ENCODE measurements at places on chromosomes 16 and 17.

GRCh38 chr17:60356940-60357339 is 35.0 kb downstream of the USP32 start:
- DNase-seq: no peak

DNA sequence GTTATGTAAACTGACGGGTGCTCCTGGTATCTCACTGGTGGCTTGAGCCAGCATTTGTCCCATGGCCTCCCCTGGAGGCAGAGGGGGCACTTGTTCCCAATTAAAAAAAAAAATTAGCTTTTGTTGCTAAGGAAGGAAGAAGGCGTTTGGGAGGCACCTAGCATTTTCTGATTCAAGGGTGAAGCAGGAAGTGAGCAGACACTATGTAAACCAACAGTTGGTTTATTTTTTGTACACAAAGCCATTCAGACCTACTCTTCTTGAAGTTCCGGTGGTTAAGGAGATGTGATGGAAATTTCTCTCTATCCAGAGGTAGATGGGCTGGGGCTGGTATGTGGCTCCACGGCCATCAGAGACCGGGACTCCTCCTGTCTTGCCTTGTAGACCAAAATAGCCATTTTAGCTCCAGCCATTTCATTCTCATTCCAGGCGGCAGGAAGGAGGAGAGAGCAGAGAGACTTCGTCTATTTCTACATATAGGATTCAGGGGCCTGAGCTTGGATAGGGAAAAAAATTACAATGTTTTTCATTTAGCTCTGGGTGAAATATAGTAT is 103.0 kb downstream of the SNX29 start:
- DNase-seq: no peak

DNA sequence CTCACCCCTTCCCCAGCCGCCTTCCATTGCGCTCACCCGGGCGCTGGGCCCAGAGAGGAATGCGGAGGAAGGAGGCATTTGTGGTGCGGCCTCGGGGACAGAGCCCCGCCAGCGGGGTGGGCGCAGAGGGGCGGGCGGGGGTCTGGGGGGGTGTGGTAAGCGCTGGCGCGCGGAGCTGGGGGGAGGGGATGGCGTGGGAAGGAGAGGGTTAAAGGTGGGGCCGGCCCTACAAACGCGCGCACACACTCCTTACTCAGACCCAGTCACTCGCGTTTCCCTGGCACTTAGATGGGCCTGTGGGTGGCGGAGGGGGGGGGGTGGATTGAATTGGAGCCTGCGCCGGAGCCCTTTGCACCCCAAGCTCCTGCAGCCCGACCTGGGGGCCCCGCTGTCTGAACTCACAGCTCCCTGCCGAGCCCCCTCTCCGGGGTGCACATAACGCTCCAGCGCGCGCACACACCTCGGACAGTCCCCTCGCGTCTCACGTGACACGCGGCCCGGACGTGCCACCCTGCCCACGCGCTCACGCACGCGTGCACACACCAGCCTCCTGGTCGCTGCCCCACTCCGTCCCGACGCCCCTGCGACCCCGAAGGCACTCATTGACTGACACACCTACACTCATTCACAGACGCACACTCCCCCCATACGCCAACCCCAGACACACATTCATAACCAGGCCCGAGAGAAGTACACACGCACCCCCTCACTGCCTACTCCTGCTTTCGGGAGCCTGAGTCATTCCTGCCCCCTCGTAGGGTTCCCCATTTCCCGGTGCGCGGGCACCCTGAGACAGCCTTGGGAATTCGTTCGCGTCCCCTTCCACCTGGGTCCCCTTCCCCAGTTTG is 844 bp downstream of the TBKBP1 start:
- DNase-seq: peak; percentile 43

- DNase-seq: no peak
Observed at GRCh38 chr17:1136748-1137147, 43.0 kb downstream of the ABR start.

DNA sequence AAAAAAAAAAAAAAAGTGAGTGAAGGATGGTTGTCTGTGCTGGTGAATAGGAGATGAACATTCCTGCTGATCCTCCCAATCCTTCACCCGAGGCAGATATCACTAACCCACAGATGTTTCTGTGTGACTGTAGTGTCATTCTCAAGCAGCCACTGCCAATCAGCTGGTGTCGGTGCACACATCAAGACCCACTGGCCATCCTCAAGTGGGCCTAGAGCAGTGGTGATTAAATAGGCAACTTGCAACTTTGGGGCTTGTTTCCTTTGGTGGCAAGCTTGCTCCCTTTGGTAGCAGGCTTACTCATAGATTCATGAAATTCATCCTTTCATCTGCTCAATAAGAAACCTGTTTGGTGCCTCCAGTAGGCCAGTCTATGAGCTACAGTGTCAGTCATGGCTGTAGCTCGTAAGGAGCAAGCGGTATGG is 51.1 kb upstream of the LGALS9 start:
- no peak for DNase-seq

DNA sequence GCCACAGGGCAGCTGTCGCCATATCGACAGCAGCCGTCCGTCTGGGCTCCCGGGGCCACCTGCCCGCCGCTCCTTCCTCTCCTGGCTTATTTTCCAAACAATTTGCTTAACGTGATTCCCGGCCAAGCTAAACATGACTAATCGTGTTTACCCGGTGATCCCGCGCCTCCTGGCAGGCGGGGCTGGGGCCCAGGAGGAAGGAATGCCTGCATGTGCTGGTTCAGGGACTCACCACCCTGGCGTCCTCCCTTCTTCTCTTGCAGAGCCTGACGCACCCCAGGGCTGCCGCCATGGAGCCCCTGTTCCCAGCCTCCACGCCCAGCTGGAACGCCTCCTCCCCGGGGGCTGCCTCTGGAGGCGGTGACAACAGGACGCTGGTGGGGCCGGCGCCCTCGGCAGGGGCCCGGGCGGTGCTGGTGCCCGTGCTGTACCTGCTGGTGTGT is 6.1 kb downstream of the SSTR5 start:
- DNase-seq: peak; percentile 26

DNA sequence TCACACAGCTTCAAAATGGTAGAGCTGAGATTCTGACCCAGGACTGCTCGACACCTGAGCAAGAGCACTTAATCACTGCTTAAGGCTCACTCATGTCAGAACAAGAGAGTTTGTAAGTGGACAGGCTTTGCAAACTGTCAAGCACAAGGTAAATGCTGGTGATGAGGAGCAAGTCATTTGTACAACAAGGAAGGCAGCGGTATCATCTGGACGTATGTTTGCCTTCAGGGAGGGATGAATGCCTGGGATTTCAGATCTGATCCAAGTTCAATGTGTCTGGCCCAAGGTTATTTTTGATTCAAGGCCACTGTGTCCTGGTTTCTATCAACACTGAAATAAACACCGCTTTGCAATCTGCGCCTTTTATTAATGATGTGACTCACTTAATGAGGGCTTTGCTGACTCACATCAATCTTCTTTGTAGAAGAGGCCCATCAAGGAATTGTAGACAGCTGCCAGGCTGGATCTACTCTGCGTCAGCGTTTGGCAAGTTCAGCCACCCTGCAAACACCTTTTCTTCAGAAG is 174.4 kb upstream of the HS3ST3A1 start:
- no peak for DNase-seq

GRCh38 chr17:27529230-27529796 is 73.1 kb downstream of the KSR1 start:
- DNase-seq: no peak

DNA sequence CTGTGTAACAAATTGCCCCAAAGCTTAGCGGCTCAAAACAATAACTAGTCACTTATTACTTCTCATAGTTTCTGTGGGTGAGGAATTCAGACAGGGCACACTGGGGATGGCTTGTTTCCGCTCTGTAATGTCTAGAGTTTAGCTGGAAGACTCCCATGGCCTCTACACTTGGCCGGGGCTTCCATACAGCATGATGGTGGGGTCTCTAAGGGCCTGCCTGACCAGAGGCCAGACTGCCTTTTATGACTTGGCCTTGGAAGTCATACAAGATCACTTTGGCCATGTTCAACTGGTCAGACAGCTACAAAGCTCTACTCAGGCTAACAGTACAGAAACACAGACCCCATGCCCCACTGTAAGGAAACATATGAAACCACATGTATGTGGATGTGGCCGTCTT is 8.2 kb downstream of the GLP2R start:
- no peak for DNase-seq

DNA sequence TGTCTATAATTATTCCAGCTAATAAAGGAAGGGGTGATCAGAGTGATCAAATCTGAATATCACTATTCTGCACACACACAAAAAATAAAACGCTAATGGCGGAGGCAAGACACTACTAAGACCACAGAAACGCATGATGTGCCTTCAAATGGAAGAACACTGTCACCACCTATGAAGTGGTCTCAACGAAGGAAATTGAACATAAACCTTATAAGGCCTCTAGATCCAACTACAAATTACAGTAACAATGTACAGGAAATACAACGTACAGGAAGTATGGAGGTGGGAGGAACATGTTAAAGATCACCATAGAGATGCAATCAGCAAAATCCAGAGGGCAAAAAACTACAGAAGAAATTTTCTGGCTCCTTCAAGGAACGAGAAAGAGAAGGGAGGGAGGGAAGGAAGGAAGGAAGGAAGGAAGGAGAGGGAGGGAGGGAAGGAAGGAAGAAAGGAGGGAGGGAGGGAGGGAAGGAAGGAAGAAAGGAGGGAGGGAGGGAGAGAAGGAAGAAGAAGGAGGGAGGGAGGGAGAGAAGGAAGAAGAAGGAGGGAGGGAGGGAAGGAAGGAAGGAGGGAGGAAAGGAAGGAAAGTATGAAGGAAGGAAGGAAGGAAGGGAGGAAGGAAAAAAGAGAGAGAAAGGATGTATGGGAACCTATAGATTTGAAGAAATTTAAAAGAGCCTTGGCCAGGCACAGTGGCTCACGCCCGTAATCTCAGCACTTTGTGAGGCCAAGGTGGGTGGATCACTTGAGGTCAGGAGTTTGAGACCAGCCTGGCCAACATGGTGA is 3.1 kb upstream of the SGCA start:
- no peak for DNase-seq

GRCh38 chr17:17448076-17448475 is 28.7 kb upstream of the MED9 start:
- no peak for DNase-seq

DNA sequence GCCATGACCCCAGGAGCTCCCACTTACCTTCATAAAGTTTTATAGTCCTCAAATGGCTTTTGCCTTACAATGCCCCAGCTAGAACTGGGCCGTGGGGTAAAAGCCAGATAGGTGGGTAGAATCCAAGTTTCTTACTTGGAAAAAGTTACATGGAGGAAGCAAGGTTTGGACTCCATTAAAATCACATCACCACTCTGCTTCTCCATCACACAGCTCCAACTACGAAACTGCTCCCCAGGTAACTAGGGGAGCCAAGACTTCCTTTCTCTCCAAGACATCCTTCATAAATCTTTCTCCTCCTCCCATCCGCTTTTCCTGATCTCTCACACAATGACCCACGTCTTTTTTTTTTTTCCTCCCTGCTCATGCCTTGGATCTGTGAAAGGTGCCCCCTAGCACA is 130.8 kb upstream of the RCVRN start:
- DNase-seq: no peak

DNA sequence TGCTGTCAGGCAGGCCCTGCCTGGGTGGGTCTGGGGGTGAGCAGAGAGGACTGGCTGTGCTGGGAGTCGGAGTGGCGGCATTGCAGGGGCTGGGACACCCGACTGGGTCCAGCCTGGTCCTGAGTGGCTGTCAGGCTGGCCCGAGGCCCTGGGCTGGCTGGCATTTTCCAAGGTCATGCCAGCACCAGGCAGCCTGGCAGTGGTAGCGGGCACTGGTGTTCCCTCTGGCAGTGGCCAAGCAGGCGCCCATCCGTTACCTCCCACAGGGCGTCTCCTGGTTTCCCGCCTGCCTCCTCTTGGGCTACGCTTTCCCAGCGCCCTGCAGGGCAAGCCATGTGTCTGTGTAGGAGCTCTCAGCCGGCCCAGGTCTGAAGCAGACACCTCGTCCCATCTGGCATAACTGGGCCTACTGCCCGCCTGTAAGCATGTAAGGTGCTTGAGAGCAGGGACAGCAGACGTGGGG is 5.7 kb upstream of the PKMYT1 start:
- no peak for DNase-seq

- no peak for DNase-seq
Observed at GRCh38 chr16:65224994-65225393, 103.1 kb upstream of the CDH11 start.

GRCh38 chr16:65845466-65846209 is 520.9 kb upstream of the CDH5 start:
- peak; percentile 55 for DNase-seq

GRCh38 chr17:45339646-45340605 is 23.1 kb upstream of the MAP3K14 start:
- no peak for DNase-seq

DNA sequence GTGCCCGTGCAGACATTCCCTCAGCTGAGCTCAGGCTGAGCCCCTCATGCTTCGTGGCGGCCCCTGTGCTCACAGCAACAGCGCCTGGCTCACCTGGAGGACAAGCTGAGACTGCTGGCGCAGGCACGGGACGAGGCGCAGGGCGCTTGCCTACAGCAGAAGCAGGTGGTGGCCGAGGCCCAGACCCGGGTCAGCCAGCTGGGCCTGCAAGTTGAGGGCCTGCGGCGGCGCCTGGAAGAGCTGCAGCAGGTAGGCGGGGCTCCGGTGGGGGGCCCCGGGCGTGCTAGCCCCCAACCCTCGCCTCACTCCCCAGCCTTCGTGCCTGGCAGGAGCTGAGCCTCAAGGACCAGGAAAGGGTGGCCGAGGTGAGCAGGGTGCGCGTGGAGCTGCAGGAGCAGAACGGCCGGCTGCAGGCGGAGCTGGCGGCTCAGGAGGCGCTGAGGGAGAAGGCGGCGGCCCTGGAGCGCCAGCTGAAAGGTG is 1.4 kb upstream of the RAC3 start:
- DNase-seq: no peak

- DNase-seq: no peak
Observed at GRCh38 chr16:81530296-81530721, 85.7 kb downstream of the CMIP start.

DNA sequence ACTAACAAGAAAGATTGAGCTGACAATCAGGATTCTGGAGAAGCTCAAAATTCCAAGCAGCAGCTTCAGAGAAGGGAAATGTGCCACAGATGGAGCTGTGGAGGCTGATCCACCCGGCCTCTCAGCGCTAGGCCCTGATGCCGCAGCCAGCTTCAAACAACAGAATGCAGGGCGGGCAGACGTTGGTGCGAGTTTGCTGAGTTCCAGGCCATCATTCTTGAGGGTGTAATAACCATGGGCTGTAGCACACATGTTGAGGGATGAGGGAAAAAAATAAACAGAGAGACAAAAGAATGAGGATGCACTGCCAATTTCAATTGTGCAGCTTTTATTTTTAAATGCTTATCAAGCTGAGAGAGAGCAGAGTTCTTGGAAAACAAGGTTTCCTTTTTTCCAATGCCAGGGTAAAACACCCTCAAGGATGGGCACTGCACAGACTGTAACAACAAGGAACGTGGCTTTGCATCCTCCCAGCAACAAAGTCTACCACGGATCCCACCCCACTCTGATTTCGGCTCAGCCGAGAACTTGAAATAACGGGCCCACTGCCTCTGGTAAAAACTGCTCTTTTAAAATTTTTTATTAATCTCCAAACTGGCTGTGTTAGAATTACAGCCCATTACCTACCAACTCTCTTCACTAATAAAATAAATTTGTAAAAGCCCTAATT is 90.2 kb downstream of the SMG6 start:
- peak; percentile 31 for DNase-seq
